ENCODE measurements at places on chromosomes 6 and 20. TPM values are rescaled to one million over a fixed set of nuclear protein-coding genes. Genes with fewer than 3 reads are reported as not detected.

DNA sequence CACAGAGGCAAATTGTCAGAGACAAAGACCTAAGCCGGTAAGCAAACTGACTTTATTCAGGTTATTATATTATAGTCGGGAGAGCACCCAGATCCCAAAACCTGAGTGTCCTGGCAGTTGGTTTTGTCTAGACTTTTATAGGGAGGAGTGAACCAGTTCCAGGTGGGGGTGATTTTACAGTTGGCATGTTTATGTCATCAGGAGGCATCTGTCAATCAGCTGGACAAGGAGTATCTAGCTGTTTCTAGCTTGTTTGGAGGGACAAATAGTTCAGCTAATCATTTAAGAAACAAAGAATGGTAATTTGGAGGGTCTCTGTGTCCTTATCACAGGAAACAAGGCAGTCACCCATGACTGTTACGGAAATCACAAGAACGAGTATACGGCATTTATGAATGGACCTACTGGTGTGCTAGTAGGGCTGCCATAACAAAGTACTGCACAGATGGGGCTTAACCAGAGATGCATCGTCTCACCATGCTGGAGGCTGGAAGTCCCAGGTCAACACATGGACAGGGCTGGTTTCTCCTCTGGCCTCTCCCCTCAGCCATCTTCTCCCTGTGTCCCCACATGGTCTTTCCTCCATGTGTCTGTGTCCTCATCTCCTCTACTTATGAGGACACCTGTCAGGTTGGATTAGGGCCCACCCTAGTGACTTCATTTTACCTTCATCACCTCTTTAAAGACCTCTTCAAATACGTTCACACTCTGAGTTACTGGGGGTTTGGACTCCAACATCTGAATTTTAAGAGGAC is 122.7 kb downstream of the LY86 start:
- DNase-seq: no peak

DNA sequence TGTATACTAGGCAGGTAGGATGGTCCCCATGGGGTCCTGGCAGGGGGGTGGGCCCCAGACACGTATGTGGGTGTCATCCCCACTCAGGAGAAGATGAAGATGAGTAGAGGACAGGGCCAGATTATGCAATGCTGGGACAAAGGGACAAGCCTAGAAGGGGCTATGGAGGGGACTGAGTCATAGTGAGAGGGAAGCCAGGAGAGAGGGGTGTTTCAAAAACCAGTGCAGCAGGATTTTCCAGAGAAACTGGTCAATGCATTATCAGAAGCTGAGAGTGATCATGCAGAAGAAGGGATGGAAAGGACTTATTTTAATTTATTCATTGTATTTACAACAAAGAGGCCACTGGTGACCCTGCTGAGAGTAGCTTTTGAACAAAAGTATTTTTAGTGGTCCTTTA is 74.0 kb downstream of the PPP1R3G start:
- DNase-seq: no peak

DNA sequence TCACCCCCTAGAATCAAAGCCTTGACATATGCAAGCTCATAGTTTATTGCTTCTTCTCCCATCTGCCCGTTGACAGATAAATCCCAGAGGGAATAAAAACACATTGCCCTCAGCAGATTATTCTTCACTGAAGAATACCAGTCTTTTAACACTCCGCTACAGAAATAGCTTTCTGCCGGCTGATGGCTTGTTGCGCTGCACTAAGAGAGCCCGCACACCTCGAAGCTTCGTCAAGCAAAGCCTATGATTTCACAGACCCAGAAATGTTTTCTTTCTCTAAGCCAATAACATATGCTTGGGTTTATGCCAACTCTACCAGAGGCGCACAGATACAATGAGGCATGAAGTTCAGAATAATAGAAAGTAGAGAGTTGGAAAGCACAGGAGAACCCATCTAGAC is 208.9 kb upstream of the FOXQ1 start:
- DNase-seq: no peak

TBXT gene
- not detected for total RNA-seq

KIF16B gene
- total RNA-seq: 8.1 TPM

MUCL3 gene
- not detected for total RNA-seq

SMOC2 gene
- total RNA-seq: not detected

FOXQ1 gene
- total RNA-seq: not detected

EYA4 gene
- total RNA-seq: not detected
